ENCODE measurements at places on chromosomes 2 and 18.

DNA sequence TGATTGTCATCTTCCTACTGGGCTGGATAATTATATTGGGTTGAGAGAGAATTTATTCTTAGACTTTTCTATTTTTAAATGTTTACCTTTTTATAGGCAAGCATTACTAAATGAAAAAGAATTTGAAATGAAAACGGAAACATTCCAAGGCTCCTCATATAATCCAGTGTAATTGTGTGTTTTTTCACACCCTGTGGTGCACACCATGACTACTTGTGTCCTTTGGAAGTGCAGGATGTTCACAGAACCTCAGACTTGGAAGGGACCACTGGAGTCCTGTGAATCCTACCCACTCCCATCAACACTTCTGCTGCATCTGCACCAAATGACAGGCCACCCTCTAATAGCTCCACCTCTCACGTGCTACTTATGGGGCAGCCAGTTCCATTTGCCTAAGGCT is 48.0 kb downstream of the NAT8 start:
- no peak for DNase-seq

DNA sequence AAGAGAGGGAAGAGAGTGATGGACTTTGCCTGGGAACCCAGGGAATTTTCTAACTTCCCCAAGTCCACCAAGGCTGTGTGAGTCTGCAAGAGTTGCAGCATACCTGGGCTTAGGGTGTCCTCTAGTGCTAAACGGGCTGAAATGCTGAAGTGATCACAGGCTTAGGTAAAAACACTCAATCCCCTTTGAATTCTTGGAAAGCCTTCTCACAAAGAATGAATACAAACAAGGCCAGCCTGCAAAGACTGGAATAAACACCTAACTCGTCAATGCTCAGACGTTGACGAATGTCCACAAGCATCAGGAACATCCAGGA is 30.0 kb upstream of the BMP10 start:
- DNase-seq: no peak

DNA sequence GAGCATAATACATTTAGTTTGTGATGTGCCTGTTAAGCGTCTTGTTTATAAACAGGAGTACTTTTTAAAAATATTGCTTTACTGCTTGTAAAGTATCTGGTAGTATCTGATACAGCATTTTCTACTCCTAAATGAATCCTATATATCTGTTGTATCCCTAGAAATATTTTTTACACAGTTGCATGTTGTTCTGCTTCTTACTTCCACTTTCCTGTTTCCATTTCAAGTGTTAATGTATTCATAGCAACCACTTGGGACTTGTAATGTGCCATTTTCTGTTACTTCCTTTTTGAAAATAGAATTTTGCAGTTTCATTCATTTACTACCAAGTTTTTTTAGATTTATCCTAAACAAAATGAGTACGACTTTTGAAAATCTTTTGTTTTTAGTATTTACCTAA is 24.9 kb downstream of the CCNT2 start:
- no peak for DNase-seq

- no peak for DNase-seq
Measured at GRCh38 chr18:49754866-49755265, 58.5 kb downstream of the ACAA2 start.

GRCh38 chr2:7480431-7480830 is 563.2 kb downstream of the RNF144A start:
- DNase-seq: no peak

- DNase-seq: no peak
Measured at GRCh38 chr2:7825591-7826312, 856.1 kb upstream of the ID2 start.

DNA sequence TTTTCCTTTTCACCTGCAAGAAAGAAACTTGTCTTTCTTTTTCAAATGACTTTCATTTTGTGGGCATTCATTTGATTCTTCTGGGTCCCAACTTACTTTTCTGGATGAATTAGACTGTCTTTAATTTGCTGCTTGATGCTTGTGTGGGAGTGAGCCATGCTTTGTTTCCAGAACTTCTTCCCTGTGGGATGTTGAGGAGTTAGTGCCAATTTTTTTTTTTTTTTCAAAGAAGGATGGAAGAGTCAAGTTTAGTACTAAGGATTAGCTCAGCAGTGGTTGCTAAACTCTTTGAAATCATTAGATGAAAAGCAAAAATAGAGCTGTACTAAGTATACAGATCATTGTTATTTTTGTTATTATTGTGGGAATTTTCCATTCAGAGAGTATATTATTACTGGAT is 17.2 kb upstream of the KCTD1 start:
- no peak for DNase-seq

GRCh38 chr18:48371854-48372602 is 37.2 kb downstream of the ZBTB7C start:
- no peak for DNase-seq

GRCh38 chr2:106119074-106119473 is 75.0 kb downstream of the UXS1 start:
- DNase-seq: no peak

DNA sequence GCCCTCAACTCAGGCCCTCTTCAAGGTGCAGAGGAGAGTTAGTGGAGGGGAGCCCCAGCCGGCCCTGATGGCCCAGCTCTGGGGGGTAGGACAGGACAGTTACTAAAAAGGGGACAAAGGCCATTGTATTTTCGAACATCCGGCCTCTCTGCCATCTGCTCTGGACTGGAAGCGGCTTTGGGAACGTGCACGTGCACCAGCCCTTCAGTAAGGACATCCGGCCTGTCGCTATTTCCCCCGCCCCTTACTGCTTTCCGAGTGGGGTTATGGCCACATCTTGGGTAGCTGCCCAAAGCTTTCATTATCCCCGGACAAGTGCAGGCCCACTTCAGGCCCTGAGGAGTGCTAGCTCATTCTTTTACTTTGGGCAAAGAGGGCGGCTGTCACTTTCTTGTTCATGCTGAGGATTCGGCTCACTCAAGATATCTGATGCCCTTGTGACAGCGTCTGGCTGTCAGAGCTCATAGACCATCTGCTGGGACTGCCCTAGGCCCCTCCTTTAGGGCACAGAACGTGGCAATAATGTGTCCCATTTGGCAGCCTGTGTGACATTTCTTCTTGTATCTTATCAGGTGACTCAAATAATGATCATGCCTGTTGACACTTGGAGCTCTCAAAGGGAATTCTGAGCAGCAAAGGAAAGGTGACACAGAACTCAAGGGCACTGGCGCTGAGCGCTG is 17.5 kb downstream of the SLC4A3 start:
- DNase-seq: no peak

DNA sequence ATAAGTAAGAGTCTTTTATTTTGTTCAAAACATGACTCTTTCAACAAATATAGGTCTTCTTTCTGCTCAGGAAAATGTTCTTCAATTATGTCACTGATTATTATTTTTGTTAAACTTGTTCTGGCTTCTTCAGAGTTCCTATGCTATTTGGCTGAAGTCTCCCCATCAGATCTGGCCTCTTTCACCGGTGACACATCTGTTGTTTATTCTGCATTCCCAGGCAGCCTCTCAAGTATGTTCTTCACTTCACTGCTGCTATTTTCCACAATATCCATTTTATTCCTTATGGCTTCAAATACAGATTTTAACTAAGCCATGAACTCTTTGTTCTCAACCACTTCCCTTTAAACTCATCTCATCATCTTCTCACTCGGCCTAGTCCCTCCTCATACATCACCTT is 45.7 kb downstream of the HDAC4 start:
- DNase-seq: no peak

- DNase-seq: no peak
Measured at GRCh38 chr2:106581755-106582147, 94.6 kb downstream of the CD8B2 start.

DNA sequence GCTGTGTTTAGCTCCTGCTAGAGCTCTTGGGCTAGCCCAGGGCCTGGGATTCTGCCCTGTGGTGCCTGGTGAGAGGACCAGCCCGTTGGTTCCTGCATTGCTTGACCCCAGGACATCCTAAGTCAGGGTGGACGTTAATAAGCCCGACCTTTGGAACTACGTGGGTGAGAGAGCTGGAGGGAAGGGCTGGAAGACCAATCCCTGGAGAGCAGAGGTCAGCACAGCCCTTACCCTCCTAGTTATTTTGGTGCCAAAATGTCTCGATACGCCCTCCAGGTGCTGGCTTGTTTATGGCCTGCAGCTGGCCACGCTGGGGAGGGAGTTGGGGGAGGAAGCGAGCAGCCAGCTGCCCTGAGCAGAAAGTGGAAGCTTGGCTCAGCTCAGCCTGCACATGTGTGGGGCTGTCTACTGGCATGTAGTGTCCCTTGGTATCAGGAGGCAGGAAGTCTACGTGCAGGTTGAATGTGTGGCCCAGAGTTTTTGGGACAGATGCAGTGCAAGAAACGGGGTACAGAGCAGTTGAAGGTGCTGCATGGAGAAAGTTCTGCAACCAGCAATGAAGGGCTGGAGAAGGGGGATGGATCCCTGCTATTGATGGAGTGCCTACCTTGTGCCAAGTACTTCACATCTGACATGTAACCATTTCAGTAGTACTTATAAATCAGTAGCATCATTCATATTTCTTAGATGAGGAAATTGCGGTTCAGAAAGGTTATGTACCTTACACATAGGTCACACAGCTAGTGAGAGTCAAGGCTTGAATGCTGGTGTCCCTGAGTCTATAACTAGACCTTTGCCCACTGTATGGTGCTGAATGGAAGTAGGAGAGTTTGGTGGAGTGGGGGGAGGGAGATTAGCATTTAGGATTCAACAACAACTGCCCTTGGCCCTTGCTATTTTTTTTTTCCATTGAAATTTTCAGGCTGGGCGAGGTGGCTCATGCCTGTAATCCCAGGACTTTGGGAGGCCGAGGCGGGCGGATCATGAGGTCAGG is 5.0 kb upstream of the DGKD start:
- DNase-seq: no peak

GRCh38 chr2:204892506-204893255 is 347.4 kb downstream of the PARD3B start:
- no peak for DNase-seq

GRCh38 chr2:119311371-119311770 is 55.3 kb downstream of the C2orf76 start:
- no peak for DNase-seq

DNA sequence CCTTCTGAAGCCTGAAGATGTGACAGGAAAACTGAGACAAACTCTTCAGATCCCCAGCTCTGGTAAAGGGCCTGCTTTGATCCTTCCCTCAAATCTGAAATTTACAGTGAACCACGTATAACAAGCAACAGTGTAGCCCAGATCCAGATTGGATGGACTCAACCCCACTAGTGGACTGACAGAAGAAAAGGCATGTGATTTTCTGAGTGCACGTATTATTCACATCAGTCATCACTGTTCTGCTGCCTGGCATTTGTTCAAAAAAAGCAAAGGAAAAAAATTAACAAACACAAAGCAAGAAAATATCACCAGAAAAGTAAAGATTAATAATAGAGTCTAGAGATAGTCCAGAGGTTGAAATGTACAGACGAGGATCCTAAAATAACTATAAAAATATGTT is 87.6 kb downstream of the CYRIA start:
- no peak for DNase-seq

- DNase-seq: no peak
Measured at GRCh38 chr2:69477627-69478026, 40.4 kb upstream of the NFU1 start.

GRCh38 chr2:241842620-241843211 is 16.0 kb downstream of the PDCD1 start:
- DNase-seq: peak; percentile 28

DNA sequence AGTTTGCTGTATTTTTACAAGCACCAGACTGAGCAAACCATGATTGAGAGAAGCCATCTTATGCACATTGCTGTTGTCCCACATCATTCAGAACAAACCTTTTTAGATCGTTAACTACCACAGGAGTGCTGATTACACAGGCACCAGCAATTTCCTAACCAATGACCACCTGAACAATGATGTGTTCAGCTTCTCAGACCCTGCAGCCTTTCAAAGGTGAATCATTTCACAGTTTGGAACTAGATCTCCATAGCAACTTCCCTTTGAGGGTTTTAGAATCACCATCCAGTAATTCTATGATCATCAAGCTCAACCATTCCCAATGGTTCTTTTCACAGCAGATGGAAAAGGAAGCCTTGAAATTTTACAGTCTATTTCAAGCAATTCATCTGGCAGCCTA is 71.4 kb downstream of the OLA1 start:
- no peak for DNase-seq

DNA sequence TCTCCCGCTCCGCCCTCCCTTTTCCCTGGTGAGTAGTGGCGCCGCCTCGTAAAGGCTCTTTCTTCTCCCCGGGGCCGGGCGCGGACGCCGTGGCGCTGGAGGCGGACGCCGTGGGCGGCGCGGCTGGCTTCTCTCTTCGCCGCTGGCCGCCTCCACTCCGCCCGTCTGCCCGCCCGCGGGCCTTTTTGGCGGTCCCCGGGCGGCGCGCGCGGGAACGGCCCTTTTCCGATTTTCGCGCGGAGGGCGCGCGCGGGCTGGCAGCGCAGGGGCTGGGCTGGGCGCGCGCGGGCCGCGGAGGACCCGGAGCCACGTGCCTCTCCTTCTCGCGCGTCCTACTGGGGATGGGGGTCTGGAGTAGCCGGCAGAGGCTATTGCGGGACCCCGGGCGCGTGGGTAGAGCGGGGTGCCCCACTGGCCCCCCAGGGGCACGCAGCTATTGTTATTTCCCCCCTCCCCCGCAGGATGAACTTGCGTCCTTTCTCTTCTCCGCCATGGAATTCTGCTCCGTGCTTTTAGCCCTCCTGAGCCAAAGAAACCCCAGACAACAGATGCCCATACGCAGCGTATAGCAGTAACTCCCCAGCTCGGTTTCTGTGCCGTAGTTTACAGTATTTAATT is 472 bp downstream of the SLC20A1 start:
- DNase-seq: peak; percentile 47

- no peak for DNase-seq
Measured at GRCh38 chr2:9539531-9539930, 16.1 kb downstream of the ADAM17 start.

DNA sequence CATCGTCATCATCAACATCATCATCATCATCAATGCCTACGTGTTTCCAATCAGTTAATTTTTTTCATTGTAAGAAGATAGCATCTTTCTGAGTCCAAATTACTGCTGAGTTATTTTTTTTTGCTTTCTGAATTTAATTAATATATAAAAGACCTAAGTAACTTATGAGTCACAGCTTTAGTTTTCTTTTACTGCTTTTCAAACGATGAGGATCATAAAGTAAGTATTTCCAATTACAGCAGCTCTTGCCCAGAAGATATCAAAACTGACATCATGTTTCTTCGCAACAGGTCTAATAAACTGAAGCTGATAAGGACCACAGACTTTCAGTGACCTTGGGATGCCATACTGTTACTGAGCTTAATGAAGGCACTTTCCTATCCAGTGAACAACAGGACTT is 442.2 kb downstream of the DSEL start:
- DNase-seq: no peak

- no peak for DNase-seq
Measured at GRCh38 chr2:3604991-3605961, 10.4 kb downstream of the COLEC11 start.

DNA sequence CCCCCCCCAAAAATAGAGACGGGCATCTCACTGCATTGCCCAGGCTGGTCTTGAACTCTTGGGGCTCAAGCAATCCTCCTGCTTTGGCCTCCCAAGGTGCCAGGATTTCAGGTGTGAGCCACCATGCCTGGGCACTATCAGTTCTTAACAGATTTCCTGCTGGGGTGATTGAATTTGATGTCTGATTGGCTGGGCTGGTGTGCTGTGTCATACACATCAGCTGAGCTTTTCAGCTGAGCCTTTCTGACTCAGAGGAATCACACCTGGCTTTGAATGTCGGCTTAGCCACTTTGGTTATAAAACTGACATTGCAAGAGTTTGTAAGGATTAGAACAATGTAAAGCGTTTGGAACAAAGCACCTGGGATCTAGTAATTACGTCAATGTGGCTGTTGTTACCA is 18.9 kb downstream of the NCAPH start:
- DNase-seq: no peak

GRCh38 chr18:62187543-62188510 is 772 bp downstream of the RELCH start:
- DNase-seq: no peak
